ENCODE measurements at places on chromosomes 13 and 19.

GRCh38 chr19:13228561-13228960 is 78.3 kb downstream of the IER2 start:
- DNase-seq, result no peak

GRCh38 chr19:7815325-7815724 is 14.7 kb upstream of the EVI5L start:
- no peak for DNase-seq

GRCh38 chr13:79796136-79796535 is 315.2 kb downstream of the NDFIP2 start:
- no peak for DNase-seq

DNA sequence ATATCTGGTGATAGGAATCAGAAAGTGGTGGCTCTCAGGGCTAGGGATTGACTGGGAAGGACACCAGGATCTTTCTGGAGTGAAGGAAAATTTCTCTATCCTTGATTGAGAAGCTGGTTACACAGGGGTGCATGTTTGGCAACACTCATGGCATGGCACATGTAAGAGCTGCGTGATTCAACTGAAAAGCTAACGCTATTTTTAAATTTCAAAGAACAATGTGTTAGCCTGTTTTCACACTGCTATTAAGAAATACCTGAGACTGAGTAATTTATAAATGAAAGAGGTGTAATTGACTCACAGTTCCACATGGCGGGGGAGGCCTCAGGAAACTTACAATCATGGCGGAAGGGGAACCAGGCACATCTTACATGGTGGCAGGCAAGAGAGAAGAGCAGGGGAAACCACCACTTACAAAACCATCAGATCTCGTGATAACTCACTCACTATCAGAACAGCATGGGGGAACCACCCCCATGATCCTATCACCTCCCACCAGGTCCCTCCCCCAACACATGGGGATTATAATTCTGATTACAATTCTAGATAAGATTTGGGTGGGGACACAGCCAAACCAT is 7.4 kb downstream of the SIGLEC8 start:
- DNase-seq, result no peak

- peak; percentile 60 for DNase-seq
Observed at GRCh38 chr13:98141509-98142379, 1.1 kb upstream of the FARP1 start.

DNA sequence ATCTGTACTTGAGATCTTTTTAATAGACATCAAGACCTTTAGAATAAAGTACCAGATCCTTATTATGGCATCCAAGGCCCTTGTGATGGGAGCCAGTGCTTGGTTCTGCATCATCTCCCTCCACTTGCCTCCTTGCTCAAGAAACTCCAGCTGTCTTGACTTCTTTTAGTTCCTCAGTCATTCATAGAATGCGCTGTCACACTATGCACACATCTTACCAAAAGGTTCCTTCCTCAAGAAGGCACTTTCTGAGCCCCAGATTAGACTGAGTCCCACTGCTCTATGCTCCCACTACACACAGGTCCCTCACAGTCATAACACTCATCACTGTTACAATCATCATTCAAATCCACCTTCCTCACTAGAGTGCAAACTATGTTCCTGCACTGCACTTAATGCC is 57.8 kb upstream of the ITM2B start:
- no peak for DNase-seq

- DNase-seq, result no peak
Observed at GRCh38 chr13:102678339-102679107, 16.3 kb downstream of the METTL21C start.

- no peak for DNase-seq
Observed at GRCh38 chr19:29189033-29189360, 24.0 kb downstream of the UQCRFS1 start.

DNA sequence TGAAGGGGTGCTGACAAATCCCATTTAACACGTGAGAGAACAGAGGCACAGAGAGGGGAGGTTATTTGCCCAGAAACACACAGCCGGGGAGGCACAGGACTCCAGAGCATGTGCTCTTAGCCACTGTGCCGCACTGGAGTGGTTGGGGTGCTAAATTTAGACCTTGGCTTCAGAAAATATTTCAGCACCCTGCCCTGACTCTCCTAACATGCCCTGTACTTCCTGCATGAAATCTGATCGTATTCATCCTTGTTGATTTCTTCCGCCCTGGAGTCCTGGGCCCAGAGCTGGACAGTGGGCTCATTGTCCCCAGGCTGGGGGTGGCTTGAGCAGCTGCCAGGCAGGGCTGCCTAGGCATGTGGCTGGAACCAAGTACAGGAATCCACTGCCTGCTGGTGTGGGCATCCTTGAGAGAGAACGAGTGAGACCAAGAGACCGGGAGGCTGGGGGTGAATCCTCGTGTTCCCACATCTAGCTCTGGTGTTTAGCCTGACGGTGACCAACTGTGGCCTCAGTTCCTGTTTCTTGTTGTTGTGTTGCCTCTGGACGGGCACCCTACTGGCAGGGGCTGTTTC is 5.3 kb downstream of the SLC27A1 start:
- DNase-seq, result peak; percentile 71

- DNase-seq, result no peak
Observed at GRCh38 chr13:32639502-32640105, 53.4 kb downstream of the PDS5B start.

- DNase-seq, result no peak
Observed at GRCh38 chr19:54248016-54248601, 5.5 kb upstream of the LILRA6 start.

DNA sequence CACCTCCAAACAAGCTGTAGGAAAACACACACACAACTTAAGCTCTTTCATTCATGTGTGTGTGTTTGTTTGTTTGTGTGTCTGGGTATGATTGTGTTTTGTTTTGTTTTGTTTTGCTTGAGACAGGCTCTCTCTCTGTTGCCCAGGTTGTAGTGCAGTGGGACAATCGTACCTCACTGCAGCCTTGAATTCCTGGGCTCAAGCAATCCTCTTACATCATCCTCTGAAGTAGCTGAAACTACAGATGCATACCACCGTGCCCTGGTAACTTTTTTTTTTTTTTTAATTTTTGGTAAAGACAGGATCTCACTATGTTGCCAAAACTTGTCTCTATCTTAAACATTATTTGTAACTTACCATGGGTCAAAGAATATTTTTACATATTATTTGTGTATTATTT is 431.7 kb downstream of the SLITRK1 start:
- DNase-seq, result no peak

- no peak for DNase-seq
Observed at GRCh38 chr19:9849791-9850190, 14.7 kb downstream of the PIN1 start.

GRCh38 chr13:61316647-61317046 is 99.0 kb downstream of the PCDH20 start:
- DNase-seq, result no peak

DNA sequence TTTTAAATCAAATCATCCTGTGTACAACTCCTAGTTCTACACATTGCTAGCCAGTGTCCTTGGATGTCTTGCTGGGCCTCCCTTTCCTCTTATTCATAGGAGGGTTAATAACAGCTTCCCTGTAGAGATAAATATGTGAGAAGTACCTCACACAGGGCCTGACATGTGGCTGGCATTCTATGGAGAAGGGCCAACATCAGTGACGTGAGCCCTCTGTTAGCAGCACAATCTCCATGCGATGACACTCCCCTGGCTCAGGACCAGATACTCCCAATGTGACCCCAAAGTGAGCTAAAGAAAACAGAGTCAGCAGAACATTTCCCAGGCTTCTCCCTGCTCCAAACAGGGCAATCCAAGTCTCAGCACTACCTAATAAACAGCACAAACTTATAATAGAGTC is 818.4 kb downstream of the DIAPH3 start:
- DNase-seq, result no peak

GRCh38 chr13:110697842-110698241 is 8.1 kb downstream of the CARS2 start:
- DNase-seq, result no peak
